ENCODE measurements at places on chromosomes 11 and 22. TPM values are rescaled to one million over a fixed set of nuclear protein-coding genes. Genes with fewer than 3 reads are reported as not detected.

GRCh38 chr22:36386351-36386899 lies 1.3 kb downstream of the MYH9 start:
- no peak for DNase-seq

DNA sequence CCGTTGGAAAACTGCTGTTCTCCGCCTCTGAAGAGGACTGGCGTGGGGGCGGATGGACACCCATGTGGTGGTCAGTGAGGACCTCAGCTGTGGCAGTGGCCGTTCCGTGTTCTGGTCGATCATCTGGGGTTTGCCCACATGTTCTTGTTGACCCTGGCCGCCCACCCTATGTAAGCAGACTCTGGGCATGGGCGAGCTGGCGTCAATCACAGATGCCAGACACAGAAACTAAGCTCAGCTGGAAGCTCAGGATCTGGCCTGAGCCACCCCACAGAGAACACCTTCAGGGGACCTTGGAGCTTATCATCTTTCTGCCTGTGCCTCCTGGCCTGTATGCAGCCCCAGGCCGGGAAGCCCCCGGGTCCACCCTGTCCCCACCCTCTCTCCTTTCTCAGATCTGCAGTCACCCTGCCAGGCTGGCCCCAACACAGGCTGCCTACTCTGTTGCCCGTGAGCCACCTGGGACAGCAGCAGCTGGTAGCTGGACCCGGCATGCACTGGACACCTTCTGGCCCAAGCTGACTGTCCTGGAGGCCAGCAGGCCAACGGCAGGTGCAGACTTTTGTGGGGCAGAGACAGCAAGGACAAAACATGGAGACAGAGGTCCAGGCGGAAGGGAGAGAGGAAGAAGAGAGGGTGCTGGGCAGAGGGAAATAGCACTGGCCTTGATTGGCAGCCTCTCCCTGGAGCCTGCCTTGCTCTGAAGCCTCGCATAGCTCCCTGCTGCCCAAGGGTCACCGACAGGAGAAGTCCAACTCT lies 91.5 kb downstream of the PHF21B start:
- DNase-seq: no peak

GRCh38 chr11:88415495-88415894 lies 78.0 kb upstream of the CTSC start:
- DNase-seq: no peak

The HIPK3 gene
- total RNA-seq: 226 TPM

DNA sequence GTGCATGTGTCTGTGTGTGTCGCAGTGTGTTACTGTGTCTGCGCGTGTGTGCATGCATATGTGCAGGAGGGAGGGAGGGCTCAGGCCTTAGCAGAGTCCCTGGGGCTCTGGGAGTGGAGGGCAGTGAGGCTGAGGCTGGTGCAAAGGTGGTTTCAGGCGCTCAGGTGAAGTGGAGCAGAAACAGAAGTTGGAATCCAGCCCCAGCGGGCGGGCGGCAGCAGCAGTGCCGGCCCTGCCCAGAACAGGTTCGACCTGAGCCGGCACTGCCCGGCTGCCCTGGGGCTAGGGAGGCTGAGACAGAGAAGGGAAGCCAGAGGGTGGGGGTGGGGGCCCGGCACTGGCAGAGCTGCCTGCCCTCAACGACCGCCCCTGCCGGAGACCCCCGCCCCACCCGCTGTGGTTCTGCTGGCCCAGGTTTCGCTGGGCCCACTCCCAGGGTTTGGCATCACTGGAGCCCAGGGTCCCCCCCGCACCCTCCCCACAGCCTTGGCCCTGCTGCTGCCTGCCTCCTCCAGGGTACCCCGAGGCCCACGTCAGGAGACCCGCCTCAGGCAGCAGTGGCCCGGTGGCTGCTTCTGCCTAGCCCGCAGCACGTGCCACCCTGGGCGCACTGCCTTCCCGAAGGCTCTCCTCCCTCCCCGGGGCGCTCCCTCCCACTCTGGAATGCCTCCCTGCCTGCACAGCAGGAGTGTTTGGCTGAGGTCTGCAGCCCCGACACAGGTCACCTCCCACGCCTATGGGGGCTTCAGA lies 13.3 kb downstream of the ASCL2 start:
- DNase-seq: no peak

DNA sequence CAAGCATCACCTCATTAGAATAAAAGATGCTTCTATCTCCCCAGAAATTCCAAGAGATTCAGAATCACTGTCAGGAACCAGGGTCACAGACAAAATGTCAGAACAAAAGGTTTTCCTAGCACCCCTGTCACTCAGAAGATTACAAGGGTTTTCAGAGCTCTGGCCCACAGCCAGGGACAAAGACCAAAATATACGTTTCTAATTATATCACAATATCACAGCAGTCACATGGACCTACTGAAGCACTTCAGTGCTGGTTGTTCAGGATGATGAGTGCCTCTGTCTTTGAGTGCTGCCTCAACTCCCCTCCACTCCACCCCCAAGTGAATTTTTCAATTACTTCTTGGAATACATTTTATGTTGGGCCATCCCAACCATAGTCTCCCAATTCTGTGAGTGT lies 21.9 kb upstream of the RTL6 start:
- DNase-seq: peak; percentile 72

GRCh38 chr11:8087185-8087584 lies 6.2 kb downstream of the TUB start:
- peak; percentile 16 for DNase-seq

The TEX54 gene
- not detected for total RNA-seq

The CCDC81 gene
- total RNA-seq: 0.65 TPM

DNA sequence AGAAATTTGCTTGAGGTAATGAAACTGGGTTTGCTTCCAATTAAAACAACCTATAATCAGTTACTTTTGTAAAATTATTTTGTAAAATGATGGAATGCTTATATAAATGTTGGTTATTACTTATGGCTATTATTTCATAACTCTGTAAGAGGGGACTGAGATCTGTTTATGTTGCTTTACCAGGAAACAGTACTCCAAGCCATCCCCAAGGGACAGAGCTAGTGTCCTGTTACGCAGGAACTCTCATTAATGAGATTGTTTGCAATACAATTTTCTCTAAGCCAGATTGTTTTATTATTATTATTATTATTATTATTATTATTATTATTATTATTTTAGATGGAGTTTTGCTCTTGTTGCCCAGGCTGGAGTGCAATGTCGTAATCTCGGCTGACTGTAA lies 2.3 kb upstream of the NOX4 start:
- DNase-seq: no peak

- no peak for DNase-seq
Measured at GRCh38 chr11:117371453-117371852, 43.8 kb downstream of the CEP164 start.

The OR5M11 gene
- total RNA-seq: not detected

The SMTNL1 gene
- not detected for total RNA-seq

DNA sequence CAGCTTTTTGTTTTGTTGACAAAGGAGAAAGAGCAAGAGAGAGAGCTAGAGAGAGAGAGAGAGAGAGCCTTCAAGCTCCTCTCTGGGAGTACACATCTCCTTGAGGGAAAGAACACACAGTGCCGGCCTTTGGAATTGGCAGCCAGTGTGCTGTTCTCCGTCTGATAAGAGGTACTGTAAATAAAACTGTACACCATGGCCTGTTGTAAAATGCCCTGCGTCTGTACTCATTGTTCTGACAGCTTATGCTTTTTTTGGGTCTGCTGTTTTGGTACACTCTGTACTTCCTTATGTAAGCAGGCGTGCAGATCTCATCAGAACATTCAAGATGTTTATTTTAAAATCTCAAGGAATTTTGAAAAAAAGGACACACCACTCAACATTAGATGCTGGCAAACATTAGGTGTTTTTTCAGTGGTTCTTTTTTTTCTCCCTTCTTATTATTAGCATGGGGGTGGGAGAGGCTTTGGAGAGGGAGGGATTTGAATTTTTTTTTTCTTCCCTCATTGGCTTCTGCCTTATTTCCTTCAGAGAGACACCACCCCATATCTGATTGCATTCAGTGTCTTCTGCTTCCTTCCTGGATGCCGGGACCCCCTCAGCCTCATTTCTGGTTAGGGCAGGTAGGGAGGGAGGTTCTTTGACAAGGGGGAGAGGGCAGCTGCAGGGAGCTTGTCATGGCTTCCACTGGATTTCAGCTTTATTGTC lies 116.8 kb upstream of the NNMT start:
- DNase-seq: peak; percentile 86

The OR51B5 gene
- total RNA-seq: not detected

GRCh38 chr11:34199525-34199924 lies 94.1 kb downstream of the NAT10 start:
- DNase-seq: no peak

GRCh38 chr11:92775003-92775676 lies 194.3 kb upstream of the MTNR1B start:
- no peak for DNase-seq

- DNase-seq: no peak
Measured at GRCh38 chr11:67384851-67385366, 6.9 kb upstream of the RAD9A start.

The C22orf31 gene
- not detected for total RNA-seq

The LIF gene
- 0.94 TPM for total RNA-seq

- no peak for DNase-seq
Measured at GRCh38 chr11:109512680-109513079, 90.7 kb downstream of the C11orf87 start.

- DNase-seq: no peak
Measured at GRCh38 chr11:124872741-124873140, 7.5 kb downstream of the ROBO3 start.

DNA sequence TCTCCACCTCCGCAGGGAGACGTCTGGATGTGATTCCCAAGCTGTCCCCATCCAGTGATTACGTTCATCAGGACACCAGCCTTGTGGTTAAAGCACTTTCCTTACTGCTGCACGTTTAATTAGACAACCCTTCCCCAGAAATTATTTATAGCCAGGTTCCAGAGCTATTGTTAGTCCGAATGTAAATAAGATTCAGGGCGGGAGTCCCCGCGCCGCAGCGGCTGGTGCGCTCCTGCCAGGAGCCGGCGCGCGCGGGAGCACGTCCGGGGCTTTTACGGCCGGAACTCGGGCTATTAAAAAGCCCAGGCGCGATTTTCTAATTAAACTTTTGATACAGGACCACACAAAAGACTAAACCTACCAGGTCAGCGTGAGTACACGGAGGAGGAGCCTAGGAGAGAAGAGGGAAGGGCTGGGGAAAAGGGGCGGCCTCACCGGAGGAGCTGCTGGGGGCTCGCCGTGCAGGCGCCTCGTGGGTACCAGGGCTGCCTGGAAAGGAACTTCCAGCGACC lies 538.3 kb downstream of the OPCML start:
- DNase-seq: no peak

All from left cardiac atrium (tissue), 4 donors.